Fibroblast of skin of right quadriceps (primary cell): ENCODE measurements at places on chromosomes 16 and 17.
A peak's percentile ranks its signal among the peaks of the same experiment; 100 is the strongest.

GRCh38 chr16:80743273-80743672 lies 61.1 kb downstream of the CDYL2 start:
- DNase-seq, result no peak

DNA sequence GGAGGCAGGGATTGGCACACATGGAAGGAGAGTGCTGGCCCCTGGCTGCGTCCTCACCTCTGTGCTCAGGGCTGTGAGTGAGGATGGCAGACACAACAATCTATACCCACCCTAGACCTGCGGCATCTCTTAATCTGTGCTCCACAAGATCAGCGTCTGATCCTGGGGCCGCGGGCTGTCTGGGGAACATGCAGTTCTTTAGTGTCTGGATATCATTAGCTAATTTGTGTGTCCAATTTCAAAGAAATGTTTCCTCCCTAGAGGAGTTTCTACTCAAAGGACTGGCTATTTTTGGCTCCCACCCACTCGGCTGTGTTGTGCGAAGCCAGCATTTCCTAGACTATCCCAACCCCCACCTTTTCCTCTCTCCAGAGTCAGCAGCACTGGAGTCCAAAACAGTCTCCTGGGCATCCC lies 93.8 kb downstream of the GRIN2A start:
- DNase-seq, result peak; percentile 63

DNA sequence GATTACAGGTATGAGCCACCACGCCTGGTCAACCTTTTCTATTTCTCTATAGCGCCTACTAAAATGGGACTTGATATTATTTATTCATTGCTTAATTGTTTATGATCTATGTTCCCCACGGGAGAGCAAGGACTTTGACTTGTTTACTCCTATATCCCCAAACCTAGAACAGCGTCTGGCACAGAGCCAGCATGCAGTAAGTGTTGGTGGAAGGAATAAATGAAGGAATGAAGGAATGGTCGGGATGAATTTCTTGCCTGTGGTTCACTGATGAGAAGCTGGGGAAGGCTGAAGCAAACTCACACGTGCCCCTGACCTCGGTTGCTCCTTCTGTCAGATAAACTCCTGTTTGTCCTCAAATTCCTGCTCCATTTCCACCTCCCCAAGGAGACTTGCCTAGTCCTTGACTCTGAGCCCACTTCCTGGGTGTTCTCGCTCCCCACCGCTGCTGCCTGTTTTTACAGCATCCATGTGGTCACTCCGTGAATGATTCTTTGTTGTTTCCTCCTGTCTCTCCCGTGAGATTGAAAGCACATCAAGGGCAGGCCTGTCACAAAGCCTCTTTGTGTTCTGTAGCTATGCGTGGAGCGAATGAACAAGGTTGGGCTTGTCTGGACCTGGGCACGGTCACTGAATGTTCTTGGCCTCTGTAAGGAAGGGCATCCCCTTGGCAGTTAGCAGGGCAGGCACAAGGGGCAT lies 17.3 kb downstream of the C17orf100 start:
- DNase-seq, result no peak

GRCh38 chr17:4898927-4899326 lies 409 bp upstream of the C17orf107 start:
- DNase-seq, result no peak

DNA sequence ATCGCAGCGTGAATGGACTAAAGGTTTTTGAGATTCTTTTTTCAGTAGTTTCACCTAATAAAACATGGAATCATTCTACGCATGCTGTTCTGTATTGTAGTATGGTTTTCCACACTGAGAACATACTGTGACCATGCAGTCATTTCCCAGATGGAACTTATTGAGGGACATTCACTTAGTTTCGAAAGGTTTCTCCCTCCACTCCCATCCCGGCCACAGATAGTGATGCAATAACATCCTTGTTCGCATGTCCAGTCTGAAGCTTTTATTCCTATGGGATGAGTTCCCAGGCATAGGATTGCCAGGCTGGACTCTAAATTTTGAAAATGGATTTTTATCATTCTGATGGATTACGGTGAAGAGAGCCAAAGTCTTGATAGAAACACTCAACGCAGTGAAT lies 420.4 kb downstream of the WWOX start:
- DNase-seq, result no peak

- DNase-seq, result no peak
Measured at GRCh38 chr17:67266496-67266895, 21.5 kb upstream of the HELZ start.

- no peak for DNase-seq
Measured at GRCh38 chr16:27241658-27242057, 26.9 kb downstream of the NSMCE1 start.

GRCh38 chr17:79993390-79994227 lies 42.1 kb downstream of the TBC1D16 start:
- DNase-seq, result peak; percentile 96

- no peak for DNase-seq
Measured at GRCh38 chr17:64354396-64354795, 36.3 kb downstream of the PECAM1 start.

GRCh38 chr16:48612611-48613010 lies 2.6 kb upstream of the N4BP1 start:
- no peak for DNase-seq

DNA sequence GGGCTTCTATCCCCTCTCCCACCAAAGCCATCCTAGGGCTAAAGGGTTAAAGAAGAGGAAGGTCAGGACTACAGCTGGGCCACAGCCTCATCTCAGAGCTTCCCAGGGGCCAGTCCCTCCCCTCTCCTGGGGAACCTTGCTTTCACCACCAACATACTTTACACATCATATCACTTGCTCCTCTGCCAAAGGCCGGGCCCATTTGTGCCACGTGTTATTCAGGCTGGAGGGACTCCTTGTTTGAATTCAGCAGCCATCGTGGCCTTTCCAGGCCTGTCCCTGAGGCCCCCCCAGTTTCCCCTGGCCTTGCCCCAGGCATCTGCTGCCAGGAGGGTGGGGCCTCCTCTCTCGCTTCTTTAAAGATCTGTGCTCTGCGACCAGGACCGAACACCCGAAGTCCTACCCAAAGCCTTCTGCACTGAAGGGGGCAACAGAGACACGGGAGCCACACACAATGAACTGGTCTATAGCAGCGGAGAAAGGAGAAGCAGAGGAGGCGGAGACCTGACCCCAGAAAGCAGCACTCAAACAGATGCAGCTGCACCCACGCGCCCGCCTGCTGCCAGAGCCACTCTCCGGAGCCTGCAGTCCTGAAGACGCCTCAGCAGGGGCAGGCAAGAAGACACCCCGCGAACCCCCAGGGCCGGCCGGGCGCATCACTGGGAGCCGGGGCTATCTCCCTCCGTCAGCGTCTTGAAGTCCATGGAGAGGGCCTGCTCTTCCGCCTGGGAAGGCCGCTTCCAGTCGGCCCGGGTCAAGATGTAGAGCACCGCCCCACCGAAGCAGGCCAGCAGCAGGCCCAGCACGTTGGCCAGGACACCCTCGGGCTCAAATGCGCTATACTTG lies 12.1 kb downstream of the CYB561 start:
- peak; percentile 96 for DNase-seq

DNA sequence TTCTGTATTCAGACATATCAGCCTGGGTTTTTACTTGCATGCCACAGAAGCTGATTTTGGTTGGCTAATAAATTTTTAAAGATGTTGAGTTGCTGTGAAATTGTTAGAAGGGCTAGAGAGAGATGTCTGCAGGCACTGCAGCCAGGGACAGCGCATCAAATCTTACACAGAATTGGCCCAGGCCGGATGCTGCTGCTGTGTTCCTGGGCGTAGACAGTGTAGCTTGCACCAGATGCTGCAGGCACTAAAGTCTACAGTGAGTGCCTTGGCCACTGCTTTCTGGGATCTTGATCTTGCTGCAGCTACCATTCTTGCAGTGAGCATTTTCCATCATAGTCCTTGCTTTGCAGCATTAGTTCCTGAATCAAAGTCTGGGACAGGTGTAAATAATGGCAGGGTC lies 169.9 kb downstream of the SPECC1 start:
- no peak for DNase-seq

DNA sequence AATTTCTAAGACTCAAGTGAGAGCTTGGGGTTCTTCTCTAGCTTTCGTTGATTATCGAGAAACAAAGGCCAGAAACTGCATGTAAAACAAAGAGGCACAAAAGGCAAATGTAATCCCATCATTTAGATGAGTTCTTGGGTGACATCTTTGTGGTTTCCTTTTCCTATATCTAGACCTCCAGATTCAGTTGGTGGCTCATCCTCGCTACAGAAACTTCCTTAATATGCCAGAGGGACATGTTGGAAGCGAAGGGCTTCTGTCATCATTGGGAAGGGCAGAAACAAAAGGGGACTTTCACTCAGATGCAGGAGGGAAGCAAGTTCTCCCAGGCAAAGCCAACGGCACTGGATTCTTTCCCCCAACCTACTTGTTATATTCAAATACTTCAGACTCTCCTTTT lies 150.6 kb upstream of the ZFHX3 start:
- DNase-seq, result no peak

DNA sequence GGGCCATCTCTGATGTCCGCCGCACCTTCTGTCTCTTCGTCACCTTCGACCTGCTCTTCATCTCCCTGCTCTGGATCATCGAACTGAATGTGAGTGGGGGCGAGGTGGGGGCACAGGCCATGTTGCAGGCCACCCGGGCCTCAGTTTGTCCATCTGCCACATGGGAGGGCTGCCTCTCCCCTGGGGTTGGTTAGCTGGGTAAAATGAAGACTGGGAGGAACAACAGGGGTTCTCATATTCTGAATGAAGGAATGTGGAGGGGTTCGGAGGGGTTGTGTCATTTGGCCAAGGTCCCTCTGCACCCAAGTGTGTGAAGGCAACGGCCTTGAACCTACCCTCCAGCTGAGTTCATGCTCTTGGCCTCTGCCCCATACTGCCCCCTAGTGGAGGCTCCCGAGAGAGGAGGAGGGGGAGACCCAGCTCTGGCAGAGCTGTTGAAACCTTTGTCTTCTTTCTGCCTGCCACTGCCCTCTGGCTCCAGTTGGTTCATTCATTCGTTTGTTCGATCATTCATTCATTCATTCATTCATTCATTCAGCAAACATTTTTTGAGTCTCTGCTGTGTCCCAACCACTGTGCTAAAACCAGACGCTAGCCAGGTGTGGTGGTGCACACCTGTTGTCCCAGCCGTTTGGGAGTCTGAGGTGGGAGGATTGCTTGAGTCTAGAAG lies 11.4 kb upstream of the TCAP start:
- DNase-seq, result no peak

DNA sequence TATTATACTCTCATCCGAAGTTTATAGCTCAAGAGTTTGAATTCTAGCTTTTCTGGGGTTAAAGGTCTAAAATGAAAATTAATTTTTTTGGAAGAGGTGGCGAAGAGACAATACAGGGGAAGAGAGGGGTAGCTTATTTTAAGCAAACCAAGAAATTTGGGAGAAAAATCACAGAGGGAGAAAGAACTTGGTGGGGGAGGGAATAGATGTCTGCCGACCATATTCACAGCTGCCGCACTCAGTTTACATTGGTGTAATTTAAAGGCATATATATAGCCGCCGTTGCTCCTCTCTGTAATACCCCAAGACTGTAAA lies 6.5 kb upstream of the ZFHX3 start:
- no peak for DNase-seq

- DNase-seq, result peak; percentile 67
Measured at GRCh38 chr17:64739316-64740058, 77.4 kb upstream of the SMURF2 start.

GRCh38 chr17:45300060-45300751 lies 16.6 kb downstream of the MAP3K14 start:
- DNase-seq, result no peak

DNA sequence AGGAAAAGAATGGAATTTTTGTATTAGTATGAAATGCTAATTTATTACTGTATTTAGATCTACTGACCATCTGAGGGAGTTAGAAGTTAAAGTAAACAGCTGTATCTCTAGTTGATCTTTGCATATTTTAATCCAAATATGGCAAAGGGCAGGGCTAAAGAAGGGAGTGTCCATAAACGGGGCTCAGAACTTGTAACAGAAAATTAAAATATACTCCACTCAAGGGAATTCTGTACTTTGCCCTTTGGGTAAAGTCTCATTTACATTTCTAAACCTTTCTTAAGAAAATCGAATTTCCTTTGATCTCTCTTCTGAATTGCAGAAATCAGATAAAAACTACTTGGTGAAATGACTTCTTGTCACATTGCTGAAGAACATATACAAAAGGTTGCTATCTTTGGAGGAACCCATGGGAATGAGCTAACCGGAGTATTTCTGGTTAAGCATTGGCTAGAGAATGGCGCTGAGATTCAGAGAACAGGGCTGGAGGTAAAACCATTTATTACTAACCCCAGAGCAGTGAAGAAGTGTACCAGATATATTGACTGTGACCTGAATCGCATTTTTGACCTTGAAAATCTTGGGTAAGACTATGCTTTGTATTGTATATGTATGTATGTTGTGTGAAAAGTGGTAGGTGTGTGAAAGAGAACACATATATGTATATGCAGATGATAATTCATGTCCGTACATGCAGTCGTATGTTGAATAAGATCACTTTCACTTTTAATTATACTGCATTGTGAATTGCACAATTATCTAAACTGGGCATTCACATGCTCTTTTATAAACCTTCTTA lies at the start of gene ASPA:
Gene ASPA, plus strand, starts transcription at position 186 of the 799 bp plus-strand sequence. Its CDS starts 163 bp downstream, at position 349.
- DNase-seq, result no peak

- no peak for DNase-seq
Measured at GRCh38 chr16:66278111-66278531, 88.4 kb upstream of the CDH5 start.

- DNase-seq, result no peak
Measured at GRCh38 chr16:524274-525040, 3.1 kb upstream of the CAPN15 start.

DNA sequence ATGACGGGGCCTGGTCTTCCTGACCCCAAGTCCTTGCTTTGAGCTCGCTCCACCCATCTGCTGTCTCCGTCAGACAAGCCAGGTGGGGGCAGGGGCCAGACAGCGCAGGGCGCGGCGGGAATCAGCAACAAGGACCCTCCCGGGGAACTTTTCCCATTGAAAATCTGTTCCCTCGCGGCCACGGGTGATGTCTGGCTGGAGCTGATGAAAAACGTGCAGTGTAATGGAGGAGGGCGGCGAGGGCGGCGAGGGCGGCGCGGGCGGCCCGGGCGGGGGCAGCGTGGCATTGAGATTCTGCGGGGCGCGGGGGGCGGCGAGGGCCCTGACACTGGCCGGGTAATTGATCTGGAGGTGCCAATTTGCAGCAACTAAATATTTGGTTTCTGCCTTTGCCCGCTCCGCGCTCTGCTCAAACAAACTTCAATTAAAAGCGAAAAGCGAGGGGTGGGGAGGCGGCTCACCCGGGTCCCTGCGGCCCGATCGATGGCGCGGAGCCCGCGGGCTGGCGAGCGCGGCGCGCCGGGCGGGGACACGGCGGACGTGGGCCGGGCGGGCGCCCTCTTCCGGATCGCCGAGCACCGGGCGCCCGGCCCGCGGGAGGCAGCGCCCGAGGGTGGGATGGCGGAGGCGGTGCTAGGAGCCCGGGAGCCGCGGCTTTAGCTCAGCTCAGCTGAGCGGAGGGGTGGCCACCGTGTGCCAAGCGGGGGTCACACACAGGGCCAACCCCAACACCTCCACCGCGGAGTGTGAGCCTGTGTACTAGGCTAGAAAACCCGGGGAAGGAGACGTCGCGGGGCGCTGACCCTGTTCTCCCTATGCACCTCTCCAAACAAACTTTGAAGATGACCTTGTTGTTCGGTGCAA lies 32.4 kb downstream of the DCAKD start:
- peak; percentile 55 for DNase-seq
